ENCODE measurements at places on chromosomes 11 and 22.

DNA sequence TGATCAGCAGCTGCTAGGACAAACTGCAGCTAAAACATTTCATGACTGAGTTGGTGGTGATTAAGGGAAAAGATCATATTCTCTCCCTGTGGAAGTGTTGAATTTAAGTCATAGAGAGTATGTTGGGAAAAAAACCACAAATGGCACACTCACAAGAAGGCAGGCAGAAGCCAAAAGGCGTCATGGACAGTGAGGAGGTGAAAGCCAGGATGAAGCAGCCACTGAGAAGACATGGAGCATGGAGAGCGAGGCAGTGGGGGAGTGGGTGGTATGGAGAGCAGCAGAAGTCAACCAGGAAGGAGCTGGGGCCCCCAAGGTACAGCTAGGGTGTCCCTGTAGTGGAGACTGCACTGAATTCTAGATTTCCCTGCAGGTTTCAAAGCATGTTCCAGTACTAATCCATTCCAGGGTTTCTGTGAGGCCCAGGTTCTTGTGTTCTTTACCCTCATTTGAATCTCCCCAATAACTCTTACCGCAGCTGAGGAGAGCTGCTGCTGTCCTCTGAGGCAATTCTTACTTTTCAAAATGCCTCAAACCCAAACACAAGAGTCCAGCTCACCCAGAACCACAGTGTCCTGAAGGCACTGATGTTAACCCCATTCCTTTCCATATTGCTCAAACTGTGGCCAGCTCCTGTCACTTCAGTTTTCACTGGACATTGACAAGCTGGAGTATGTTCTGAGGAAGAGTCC, 191.8 kb upstream of the E2F8 start:
- peaks cover 5% of the 10 kb centered on the region for H3K4me1 ChIP-seq
- H3K4me3 ChIP-seq, result no peak overlapping the region
- no peaks in the 10 kb centered on the region for H3K36me3 ChIP-seq
- H3K27ac ChIP-seq, result no peak overlapping the region

GRCh38 chr22:38051900-38052862, 5.0 kb upstream of the PICK1 start:
- no peak overlapping the region for H3K4me3 ChIP-seq
- no peaks in the 10 kb centered on the region for H3K36me3 ChIP-seq
- no peaks in the 10 kb centered on the region for H3K4me1 ChIP-seq
- DNase-seq, result peak; percentile 95
- no peaks in the 10 kb centered on the region for H3K27me3 ChIP-seq

GRCh38 chr11:109193880-109194279, 228.1 kb upstream of the C11orf87 start:
- no peaks in the 10 kb centered on the region for H3K27me3 ChIP-seq
- no peak overlapping the region for H3K27ac ChIP-seq
- no peak for DNase-seq

GRCh38 chr11:66081505-66081904, 11.4 kb downstream of the PACS1 start:
- no peak overlapping the region for H3K4me3 ChIP-seq
- H3K4me1 ChIP-seq, result peaks cover 2% of the 10 kb centered on the region
- H3K27me3 ChIP-seq, result no peaks in the 10 kb centered on the region

DNA sequence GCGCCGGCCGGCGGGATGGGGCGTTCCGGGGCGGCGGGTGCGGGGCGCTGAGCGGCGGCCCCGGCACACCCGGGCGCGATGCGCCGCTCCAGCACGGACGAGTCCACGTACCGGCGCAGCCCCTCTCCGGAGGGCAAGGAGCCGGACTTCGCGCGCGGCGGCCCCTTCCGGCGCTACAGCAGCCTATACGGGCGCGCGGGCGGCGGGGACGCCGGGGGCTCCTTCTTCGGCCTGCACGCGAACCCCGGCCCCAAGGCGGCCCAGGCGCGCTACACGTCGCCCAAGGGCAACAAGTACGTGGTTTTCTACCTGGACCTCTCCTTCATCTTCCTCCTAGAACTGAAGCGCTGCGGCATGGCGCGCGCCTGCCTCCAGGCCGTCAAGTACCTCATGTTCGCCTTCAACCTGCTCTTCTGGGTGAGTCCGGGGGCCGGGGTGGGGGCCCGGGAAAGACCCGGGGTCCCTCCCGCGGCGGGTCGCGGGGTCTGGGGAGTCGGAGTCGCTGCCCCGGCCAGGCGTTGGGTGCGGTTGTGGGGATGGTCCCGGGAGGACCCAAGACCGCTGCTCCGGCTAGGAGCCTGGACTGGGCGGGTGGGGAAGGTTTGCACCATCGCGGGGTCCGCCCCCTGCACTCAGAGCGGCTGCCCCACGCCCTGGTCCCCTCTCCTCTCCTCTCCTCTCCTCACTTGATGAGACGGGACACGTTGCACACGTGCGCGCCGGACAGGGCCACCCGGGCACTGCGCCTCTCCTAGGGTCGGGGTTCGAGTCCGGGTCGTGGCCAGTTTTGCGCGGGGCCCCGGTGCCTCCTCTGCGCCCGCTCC, 7.5 kb downstream of the TSPAN4 start:
- no peaks in the 10 kb centered on the region for H3K36me3 ChIP-seq
- peaks cover 2% of the 10 kb centered on the region for H3K4me1 ChIP-seq
- no peak overlapping the region for H3K27ac ChIP-seq
- DNase-seq, result no peak

DNA sequence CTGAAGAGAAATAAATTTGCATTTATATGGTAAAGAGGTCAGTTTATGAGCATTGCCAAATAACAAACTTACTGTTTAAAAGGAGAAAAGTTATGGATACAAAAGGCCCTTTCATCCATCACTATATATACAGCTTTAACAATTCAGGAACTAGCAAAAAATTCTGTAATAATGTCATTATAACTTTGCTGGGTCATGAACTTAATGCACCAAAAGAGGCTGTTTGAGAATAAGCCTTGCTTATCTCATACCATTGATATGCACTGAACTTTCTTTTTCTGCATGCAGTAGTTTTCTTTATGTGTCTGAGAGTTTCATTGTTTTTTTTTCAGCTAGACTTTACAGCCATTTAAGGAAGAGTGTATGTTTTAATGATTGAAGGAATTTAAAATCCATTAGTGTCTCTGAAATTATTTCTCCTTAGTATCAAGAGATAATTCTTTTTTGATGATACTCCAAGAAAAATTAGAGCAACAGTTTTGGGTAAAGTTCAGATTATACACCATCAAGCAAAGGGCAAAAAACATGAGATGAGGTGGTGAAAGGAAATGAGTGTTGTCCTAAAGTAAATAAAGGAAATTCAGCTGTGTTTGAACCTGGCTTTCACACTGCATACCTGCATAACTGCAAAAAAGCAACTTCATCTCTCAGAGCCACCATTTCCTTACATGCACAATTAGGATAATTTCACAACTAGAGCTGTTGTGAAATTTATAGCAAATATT, 188.2 kb upstream of the ANO3 start:
- H3K27ac ChIP-seq, result no peak overlapping the region
- H3K4me3 ChIP-seq, result no peak overlapping the region
- no peaks in the 10 kb centered on the region for H3K27me3 ChIP-seq

- H3K4me1 ChIP-seq, result no peaks in the 10 kb centered on the region
- H3K27me3 ChIP-seq, result no peaks in the 10 kb centered on the region
- no peak overlapping the region for H3K4me3 ChIP-seq
- H3K36me3 ChIP-seq, result no peaks in the 10 kb centered on the region
- DNase-seq, result no peak
These were observed 266.0 kb upstream of the NARS2 start for GRCh38 chr11:78840623-78841022.

DNA sequence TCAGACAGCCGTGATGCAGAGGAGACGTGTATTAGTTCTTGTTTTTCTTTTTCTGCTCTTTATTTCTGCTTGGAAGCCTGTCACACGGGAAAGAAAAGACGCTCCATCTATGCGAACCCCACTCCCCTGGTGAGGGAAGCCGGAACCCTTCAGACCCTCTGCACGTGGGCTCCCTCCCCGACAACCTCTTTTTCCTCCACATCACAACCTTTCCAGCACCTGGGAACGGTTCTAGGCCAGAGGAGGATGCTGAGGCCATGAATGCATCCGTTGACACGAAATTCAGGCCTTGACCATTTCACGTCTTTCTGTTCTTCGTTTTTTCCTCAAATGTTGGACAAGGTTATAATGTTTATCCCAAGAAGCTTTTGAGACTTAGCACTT, 85.3 kb upstream of the WNT7B start:
- no peaks in the 10 kb centered on the region for H3K36me3 ChIP-seq
- DNase-seq, result no peak
- no peaks in the 10 kb centered on the region for H3K4me1 ChIP-seq
- H3K27me3 ChIP-seq, result peaks cover 17% of the 10 kb centered on the region

GRCh38 chr22:30175690-30176288, 70.8 kb downstream of the LIF start:
- no peaks in the 10 kb centered on the region for H3K4me1 ChIP-seq
- no peak overlapping the region for H3K27ac ChIP-seq
- DNase-seq, result no peak
- no peak overlapping the region for H3K4me3 ChIP-seq
- H3K27me3 ChIP-seq, result no peaks in the 10 kb centered on the region

DNA sequence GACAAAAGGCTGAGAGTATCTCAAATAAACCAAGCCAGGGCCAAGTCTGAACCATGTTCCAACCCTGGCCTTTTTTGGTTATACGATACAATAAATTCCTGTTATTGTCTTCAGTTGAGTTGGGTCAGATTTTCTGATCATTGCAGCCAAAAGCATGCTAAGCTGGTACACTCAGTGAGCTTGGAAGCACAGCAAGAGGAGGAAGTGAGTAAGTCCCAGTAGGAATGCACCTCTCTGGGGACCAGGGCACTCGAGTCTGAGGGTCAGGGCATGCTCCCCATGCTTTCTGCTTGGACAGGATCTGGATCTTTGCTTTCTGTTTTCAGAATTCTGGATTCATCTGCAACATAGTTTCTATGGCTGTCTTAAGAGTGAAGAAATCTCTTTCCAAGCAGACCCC, 73.1 kb downstream of the TMPRSS5 start:
- no peaks in the 10 kb centered on the region for H3K27me3 ChIP-seq
- no peaks in the 10 kb centered on the region for H3K4me1 ChIP-seq
- H3K27ac ChIP-seq, result no peak overlapping the region
- DNase-seq, result no peak

DNA sequence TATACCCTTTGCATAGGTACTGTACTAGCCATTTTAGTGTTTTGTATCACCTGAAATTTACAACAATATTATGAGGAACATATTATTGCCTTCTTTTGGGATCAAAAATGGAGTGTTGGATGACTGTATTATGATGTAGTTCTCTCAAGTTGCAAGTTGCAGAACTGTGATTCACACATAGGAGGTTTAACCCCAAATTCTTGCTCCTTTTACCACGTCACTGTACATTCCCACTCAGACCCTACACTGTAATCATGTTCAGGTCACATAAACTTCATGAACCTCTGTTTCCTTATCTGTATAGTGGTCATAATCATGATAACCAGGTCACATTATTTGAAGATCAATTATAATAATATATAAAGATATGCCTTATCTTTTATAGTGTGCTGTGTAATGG, 925.1 kb upstream of the TENM4 start:
- H3K4me1 ChIP-seq, result no peaks in the 10 kb centered on the region
- no peak overlapping the region for H3K27ac ChIP-seq
- H3K36me3 ChIP-seq, result no peaks in the 10 kb centered on the region

GRCh38 chr11:66625041-66625751, 8.8 kb downstream of the RBM14 start:
- no peak overlapping the region for H3K27ac ChIP-seq
- DNase-seq, result no peak
- H3K36me3 ChIP-seq, result peaks cover 36% of the 10 kb centered on the region
- no peak overlapping the region for H3K4me3 ChIP-seq

GRCh38 chr11:26512196-26512595, 59.9 kb downstream of the MUC15 start:
- no peak overlapping the region for H3K27ac ChIP-seq
- H3K27me3 ChIP-seq, result no peaks in the 10 kb centered on the region
- no peak overlapping the region for H3K4me3 ChIP-seq
- H3K4me1 ChIP-seq, result no peaks in the 10 kb centered on the region
- H3K36me3 ChIP-seq, result no peaks in the 10 kb centered on the region

Measured in mesendoderm (in vitro differentiated cells).